Epithelial cell of esophagus (primary cell): ENCODE measurements at places on chromosomes 7 and 10.
A peak's percentile ranks its signal among the peaks of the same experiment; 100 is the strongest.

GRCh38 chr10:51709324-51709972 lies 10.1 kb upstream of the CSTF2T start:
- DNase-seq = no peak

GRCh38 chr10:33428682-33429081 lies 94.2 kb upstream of the NRP1 start:
- DNase-seq = no peak

GRCh38 chr7:85010306-85010705 lies 176.6 kb downstream of the SEMA3D start:
- DNase-seq = no peak

- peak; percentile 42 for DNase-seq
Observed at GRCh38 chr10:48523212-48523819, 81.6 kb downstream of the ARHGAP22 start.

DNA sequence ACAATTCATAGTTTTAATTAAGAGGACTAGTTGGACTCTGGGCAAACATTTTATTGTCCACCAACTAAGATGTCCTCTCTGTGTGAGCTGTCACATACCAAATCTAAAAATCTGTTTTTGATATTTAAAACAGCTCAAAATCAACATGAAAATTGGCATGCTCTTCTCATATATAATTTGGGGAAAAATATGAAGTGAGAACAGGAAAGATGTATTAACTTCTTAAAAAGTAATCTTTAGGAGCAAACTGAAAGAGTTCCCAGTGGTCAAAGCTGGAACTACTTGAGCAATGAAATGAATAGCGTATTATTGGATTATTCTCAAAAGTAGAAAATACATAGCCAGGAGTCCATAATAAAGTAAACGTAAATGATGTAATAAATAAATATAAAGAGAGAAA lies 147.2 kb downstream of the DYNC1I1 start:
- DNase-seq = no peak

GRCh38 chr10:14727924-14728323 lies 46.8 kb downstream of the FAM107B start:
- DNase-seq = no peak

DNA sequence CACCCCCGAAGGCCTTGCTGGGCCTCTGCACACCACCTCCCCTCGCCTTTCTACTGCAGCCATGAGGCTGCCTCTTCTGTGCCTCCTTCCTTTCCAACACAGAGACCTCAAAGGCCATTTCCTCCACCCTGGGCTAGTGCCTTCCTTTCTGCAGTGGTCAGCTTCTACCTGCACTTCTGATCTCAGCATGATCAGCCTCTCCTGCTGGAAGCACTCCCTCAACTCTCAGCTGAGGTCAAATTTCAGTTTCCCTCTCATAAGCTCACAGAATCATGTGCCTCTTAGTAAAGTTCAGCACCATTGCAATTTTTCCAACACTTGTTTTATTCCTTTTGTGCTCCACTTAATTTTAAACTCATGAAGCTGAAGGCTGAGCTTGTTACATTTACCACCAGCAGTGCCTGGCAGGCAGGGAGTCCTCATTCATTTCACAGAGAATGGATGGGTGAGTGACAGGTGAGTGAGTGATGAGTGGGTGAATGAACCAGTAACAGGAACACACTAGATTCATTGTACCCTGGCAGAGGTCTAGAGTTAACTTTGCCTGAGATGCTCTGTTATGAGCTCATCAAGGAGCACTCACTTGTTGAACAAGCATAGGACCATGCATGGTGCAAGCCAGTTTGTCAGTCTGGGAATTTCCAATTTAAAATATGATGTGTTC lies 124.0 kb upstream of the PRSS58 start:
- DNase-seq = peak; percentile 51

DNA sequence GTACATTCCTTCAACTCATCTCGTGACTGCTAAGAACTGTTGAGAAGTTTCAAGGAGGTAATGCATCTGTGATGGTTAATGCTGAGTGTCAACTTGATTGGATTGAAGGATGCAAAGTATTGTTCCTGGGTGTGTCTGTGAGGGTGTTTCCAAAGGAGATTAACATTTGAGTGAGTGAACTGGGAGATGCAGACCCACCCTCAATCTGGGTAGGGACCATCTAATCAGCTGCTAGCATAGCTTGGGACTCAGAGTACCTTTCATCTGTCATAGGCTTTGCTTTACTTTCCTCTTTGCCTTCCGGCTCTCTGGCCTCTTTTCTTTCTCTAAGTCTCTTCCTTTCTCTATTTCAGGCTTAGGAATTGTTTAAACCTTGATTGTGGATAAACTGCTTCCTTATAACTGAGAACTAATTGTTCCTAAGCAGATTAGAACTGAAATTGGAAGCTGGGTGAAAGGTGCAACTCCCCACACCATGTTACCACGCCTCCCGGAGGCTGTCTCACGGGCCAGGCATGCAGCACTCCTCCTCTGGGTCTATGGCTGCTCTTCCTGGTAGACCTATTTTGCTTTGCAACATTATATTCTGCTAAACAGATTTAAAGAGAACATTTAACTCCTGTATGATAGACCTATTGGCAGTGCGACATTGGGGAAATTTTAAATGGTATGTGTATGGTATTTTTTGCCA lies 298.2 kb downstream of the CCSER2 start:
- DNase-seq = no peak

GRCh38 chr10:34651416-34652195 lies 163.5 kb downstream of the PARD3 start:
- no peak for DNase-seq

DNA sequence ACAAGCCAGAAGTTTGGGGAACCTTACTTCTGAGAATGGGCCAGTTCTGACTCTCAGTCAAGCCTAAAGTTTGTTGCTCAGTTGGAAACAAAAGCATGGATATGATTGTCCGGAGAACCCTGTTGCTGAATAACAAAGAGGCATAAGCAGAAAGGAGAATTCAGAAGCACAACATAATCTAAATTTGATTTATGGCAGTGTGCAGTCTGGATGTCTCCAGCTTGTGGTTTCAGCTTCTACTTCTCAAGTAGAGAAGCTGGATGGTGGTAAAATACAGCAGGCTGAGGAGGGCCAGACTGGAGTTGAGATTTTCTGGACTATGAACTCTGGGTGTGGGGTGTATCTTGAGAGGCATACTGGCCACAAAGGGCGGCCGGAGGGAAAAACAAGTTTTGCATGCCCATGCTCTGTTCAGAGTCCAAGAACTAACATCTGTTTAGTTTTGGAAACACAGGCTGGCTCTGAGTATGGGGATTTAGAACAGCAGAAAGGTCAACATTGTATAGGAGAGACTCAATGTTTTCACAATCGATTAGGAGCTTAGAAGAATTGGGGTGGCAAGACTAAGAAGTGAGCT lies 592.9 kb downstream of the CNTNAP2 start:
- no peak for DNase-seq

DNA sequence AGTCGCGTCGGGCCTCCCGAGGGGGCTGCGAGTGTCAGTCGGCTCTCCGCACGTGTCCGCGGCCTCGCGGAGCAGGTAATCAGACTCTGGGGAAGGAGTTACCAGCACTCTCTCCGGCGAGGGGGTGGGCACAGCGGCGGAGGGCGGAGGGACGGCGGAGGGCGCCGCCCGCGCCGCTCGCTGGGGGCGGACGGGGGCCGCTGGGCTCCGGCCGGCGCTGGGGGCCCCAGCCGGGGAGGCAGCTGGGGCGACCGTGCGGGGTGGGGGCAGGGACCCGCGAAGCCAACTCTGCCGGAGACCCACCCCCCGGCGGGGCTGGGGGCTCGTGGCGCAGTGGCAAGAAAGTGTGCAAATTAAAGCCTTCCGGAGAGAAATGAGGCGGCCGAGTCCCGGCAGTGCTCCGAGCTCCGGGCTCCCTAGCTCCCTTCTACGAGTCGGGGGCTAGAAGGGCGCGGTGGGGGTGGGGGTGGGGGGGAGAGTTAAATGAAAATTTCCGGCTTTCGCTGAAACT lies at the start of gene CDK6:
Gene CDK6 (minus strand): TSS at position 85 of the 511 bp plus-strand sequence. CDS start 3,250 bp downstream, outside the sequence.
- peak; percentile 80 for DNase-seq

- DNase-seq = no peak
Observed at GRCh38 chr7:102927312-102927933, 14.6 kb downstream of the LRRC17 start.

DNA sequence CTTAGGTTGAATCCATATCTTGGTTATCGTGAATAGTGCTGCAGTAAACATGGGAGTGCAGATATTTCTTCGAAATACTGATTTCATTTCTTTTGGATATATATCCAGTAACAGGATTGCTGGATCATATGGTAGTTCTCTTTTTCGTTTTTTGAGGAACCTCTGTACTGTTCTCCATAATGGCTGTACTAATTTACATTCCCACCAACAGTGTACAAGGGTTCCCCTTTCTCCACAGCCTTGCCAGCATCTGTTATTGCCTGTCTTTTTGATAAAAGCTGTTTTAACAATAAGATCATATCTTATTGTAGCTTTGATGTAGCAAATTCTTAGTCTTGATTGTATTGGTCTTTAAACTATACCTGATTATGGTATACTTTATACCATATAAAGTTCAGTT lies 45.3 kb downstream of the ZNRF2 start:
- DNase-seq = no peak

GRCh38 chr10:123938890-123939289 lies 47.3 kb upstream of the CPXM2 start:
- DNase-seq = no peak

DNA sequence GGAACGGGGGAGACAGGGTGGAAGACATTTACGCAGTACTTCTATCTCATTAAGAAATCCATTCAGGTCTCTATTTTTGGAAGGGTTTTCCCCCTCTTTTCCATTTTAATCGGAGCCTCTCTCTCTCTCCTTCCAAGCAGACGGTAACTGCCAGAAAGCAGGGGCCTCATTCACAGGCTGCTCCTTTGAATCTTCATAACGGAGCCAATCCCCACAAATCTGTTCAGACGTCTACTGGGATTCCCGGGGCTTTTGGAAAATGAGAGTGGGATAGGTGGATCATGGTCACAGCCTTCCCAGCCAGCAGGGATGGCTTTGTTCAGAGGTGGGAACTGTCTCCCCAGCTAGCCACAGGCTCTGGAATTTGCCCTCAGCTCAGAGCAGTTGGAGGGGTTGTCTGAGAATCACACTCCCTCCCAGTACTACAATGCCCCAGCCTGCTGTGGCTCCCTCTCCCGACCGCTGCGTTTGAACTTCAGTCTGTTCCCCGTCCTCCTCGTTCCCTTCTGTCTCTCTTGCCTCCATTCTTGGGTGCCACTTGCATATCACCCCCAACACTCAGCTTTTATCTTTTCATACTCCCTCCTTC lies 413.6 kb downstream of the PLXNA4 start:
- no peak for DNase-seq

GRCh38 chr10:76113952-76114351 lies 682.5 kb downstream of the LRMDA start:
- DNase-seq = peak; percentile 91

GRCh38 chr10:30046476-30046875 lies 12.9 kb downstream of the JCAD start:
- no peak for DNase-seq

- peak; percentile 2 for DNase-seq
Observed at GRCh38 chr7:82335927-82336326, 107.7 kb downstream of the CACNA2D1 start.

- DNase-seq = no peak
Observed at GRCh38 chr10:100790761-100791208, 45.4 kb downstream of the PAX2 start.

DNA sequence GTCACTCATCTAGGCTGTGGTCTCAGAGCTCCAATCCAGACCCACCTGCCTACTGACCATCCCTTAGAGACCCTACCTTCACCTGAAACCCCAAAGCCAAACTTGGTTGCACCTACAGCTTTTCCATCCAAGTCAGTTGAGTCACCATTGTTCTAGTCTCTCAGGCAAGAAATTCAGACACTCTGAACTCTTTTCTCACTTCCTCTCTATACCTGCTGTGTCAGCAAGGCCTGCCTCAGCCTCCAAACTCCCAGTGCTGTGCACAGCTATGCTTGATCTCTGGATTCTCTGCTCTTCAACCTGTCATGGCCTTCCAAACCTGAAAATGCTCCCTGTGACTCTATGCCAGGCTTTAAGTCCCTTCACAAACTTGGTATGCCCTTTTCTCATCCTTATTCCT lies 47.4 kb upstream of the MTURN start:
- no peak for DNase-seq

DNA sequence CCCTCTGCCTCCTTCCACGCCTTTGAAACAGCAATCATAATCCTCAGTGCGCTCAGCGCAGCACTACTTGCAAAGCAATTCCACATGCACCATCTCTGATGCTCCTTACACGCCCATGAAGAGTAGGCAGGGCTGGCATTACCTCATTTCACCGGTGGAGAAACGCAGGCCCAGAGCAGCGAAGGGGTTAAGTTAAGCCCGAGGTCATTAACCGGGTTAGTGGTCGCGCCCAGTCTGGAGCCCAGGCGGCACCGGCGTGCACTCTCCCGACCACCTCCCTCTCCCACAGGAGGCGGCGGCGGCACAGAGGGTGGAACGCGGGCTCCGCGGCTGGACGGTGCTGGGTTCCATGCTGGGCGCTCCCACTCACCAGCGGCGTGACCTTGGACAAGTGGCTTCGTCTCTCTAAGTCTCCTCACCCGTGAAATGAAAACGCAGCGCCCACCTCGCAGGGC lies 515 bp downstream of the FASTK start:
- DNase-seq = peak; percentile 62

DNA sequence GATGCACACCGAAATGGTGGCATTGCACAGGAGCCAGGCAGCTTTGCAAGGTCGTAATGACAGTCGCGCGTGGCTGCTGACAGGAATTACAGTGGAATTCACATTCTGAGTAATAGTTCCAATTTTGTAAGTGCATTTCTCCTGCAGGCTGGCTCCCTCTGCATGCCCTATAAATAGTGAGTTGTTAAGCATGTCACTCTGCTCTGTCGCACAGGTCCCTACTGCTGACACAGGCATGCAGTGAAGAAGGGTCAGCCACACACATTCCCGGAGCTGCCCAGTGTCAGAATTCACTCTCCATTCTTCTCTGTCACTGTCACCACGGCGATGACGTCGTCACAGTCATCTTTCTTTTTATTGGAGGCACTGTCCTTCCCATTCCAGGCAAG lies 49.2 kb upstream of the SHH start:
- DNase-seq = no peak

GRCh38 chr7:69811476-69812308 lies 213.4 kb downstream of the AUTS2 start:
- no peak for DNase-seq
